ENCODE measurements at places on chromosomes 7 and 10.

DNA sequence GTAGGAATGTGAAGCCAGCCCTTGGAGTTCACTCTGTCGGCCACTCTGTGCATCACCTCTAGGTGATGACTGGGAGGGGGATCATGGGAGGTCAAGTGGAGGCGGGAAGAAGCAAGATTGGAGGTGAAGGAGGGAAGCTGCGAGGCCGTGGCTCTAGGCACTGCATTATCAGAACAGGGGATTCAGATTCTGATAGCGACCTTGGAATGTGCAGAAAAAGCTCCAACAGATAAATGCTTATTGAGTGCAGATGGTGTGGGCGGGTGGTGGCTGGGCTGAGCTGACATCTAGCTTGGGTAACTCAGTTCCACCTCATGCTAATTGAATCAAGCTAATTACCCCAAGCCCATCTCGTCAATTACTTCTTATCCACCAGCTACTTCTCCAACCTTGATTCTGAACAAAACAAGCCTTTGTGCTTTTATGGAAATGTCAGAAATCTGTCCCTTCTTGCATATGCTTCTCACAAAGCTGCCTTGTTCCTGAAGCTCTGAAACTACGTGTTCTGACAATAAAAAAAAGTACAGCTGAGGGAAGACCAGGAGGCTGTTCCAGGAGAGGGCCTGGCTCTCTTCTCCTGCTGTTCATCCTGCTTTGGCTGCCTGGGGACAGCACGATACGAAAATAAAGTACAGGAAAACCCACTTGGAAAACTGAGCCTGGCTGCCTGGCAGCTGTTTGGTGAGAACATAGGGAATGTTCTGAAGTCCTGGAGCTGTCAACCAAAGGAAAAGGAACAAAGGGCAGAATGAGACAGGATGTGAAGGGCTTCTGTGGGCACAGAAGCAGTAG, 27.5 kb downstream of the STRA8 start:
- DNase-seq, result no peak

DNA sequence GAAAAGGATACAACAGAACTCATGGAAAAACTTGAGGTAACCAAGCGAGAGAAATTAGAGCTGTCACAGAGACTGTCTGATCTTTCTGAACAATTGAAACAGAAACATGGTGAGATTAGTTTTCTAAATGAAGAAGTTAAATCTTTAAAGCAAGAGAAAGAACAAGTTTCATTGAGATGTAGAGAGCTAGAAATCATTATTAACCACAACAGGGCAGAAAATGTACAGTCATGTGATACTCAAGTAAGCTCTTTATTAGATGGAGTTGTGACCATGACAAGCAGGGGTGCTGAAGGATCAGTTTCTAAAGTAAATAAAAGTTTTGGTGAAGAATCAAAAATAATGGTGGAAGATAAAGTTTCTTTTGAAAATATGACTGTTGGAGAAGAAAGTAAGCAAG, 62.1 kb downstream of the AKAP9 start:
- no peak for DNase-seq

- no peak for DNase-seq
Measured at GRCh38 chr10:34104829-34105572, 710.1 kb downstream of the PARD3 start.

- DNase-seq, result no peak
Measured at GRCh38 chr10:21207852-21208646, 310.9 kb upstream of the NEBL start.

GRCh38 chr10:49784681-49785080, 22.6 kb upstream of the OGDHL start:
- no peak for DNase-seq

GRCh38 chr7:543501-544337, 24.1 kb upstream of the PDGFA start:
- DNase-seq, result no peak

GRCh38 chr7:76283254-76284159, 19.0 kb upstream of the HSPB1 start:
- no peak for DNase-seq

- no peak for DNase-seq
Measured at GRCh38 chr10:70515035-70515667, 36.6 kb downstream of the PALD1 start.

GRCh38 chr7:69335331-69335730, 262.9 kb upstream of the AUTS2 start:
- DNase-seq, result no peak

DNA sequence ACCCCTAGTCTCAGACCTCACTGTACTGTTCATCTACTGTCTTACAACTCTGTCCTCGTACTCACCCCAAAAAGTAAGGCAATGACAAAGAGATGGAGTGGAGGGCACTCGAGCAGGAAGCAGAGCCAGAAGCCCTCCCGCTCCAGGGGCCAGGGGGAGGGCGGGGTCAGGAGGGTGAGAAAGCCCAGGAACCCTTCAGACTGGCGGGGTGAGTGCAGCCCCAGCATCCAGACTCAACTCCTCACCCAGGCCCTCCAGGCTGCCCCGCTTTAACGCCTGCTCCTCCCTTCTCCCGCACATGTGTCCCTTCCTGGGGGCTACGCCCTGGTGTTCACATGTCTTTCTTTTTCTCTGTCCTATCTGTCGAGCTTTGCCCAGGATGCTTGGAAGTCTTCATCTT, 66.1 kb downstream of the CALML3 start:
- DNase-seq, result peak; percentile 14

- DNase-seq, result no peak
Measured at GRCh38 chr10:12639996-12640944, 290.9 kb downstream of the CAMK1D start.

- no peak for DNase-seq
Measured at GRCh38 chr10:62056698-62057097, 155.2 kb downstream of the ARID5B start.

DNA sequence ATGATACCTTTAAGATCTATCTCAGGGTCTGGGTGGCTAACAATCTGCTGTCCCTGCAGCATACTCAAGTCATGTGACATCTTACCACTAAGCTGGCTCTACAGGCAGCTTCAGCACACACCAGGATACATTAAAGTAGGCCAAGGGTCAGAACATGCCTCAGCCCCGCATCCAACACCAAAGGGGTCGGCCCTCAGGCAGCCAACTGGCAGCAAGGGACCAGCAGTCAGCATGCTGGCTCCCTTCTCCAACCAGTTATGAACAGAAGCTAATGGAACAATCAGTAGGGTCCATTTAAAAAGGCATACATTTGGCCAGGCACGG, 37.1 kb downstream of the FAM53B start:
- no peak for DNase-seq

DNA sequence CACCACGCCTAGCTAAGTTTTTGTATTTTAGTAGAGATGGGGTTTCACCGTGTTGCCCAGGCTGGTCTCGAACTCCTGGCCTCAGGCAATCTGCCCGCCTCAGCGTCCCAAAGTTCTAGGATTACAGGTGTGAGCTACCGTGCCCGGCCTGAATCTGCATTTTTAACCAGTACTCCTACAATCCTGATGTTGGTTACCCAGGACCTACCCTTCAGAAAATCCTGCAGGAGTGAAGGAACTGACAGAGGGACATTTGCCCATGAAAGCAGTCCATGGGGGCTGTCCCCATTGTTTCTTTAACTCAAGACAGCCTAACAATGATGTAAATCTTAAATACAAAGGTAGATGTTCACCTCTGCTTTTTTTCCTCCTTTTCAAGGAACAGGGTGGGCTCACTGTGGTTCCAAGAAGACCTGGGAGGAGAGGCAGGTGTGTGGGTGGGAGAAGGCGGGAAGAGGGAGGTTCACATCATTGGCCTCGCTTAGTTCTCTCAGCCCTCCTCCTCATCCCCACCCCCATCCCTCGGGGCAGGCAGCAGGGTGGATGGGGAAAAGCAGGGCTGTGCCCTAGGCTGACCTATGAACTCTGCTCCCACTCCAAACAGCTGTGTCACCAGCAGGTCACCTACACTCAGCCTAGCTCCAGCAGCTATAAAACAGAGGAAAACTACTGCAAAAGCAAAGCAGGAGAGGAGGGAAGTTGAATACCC, 13.5 kb downstream of the LRRC20 start:
- no peak for DNase-seq

DNA sequence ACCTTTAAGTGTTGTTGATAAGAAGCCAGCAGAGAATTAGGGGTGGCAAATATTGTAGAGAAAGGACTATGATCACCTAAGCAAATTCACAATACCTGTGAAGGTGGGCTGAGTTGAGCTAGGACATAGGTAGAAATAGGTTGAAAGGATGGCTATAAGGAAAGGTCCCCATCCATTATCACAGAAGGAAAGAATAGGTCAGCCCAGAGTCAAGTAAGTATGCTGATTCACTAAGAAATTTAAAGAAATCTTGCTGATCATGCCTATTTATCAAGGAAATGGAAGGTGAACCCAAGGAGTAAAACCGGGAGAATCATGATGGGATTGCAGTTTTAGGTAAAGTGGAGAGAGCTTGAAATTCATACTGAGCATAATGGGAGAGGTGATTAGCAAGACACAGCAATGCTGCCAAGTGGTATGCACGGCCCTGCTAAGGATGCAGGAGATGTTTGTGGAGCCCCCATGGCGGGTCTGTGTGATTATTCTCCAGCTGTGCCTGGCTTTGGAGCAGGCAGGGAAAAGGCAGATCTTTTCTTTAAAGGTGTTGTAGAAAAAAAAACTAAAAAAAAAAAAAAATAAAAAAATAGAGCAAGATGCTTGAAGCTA, 399.4 kb downstream of the PLXDC2 start:
- DNase-seq, result no peak

DNA sequence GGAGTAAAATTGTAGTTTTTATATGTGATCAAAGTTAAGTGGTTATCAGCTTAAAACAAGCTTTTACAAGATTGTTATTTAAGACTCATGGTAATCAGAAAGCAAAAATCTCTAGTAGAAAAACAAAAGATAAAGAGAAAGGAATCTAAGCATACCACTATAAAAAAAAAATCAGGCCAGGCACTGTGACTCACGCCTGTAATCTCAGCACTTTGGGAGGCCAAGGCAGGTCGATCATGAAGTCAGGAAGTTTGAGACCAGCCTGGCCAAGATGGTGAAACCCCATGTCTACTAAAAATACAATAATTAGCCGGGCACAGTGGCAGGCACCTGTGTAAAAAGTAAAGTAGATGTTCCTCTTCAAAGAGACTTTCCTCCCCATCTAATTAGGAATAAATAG, 265.9 kb upstream of the NRP1 start:
- DNase-seq, result no peak

DNA sequence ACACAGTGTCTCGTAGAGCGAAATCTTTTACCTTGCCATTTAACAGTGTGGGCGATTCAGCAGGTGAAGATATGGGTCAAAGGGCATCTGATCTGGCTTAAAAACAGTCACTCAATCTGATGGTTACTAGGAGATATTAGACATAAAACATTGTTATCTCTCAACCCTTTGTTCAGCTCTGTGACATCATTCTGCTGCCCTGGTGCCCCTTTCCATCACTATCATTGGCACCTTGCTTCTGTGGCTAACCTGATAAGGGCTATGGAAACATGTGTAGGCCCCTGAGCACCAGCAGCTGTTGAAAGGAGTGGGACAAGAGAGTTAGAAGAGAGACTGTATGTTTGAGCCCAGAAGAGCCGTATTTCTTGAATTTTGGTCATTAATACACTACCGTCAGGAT, 650.3 kb downstream of the PHTF2 start:
- no peak for DNase-seq

DNA sequence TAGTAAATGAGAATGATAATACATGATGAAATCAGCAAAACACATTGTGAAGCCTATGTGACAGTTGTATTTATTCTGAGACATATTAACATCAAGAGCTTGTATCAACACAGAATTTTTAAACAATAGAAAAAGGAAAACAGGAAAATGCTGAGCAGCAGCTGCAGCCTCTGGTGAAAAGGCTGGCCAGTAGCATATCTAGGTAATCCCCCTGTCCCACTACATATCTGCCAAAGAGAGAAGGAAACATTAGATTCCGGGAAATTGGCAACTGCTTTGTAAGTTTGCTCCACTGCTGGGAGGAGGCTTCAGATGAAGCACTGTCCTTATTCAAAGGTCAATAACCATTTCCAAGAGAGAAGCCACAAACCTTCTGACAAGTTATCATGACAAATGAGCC, 89.4 kb downstream of the RALA start:
- no peak for DNase-seq

DNA sequence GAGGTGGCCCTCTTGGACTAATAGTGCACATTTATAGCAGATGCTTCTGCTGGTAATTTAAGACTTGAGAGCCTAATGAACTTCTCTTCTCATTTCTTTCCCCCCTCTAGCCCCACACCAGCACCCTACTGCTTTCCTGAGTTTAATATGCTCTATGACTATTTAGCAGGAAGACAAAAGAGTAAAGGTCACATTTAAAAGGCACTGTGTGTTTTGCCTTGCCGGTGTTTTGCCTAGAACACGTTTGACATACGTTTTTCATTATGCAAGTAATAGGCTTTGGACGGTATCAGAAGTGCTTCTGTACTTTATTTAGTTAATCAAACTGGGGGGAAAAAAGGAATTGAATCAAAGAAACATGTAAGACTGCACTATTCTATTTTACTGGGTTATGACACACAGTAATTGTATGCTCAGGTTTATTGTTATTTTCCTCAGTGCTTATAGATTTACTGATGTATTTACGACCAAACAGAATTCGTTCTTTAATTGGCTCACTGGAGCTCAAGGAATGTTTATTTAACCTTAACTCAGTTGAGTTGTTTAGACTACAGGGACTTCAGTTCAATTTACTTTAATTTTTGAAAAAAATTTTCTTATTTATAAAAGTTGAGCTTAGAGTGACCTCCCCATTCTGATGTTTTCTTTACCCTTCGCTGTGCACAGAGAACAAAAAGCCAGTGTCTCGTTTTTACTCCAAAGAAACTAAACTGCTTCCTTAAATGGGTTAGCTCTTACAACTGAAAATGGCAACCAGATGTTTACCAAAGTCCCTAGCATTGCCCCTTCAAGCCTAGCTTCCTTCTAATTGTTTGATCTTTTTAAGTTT, 35.4 kb downstream of the CPED1 start:
- no peak for DNase-seq

- no peak for DNase-seq
Measured at GRCh38 chr10:19546224-19546623, 270.0 kb upstream of the PLXDC2 start.

DNA sequence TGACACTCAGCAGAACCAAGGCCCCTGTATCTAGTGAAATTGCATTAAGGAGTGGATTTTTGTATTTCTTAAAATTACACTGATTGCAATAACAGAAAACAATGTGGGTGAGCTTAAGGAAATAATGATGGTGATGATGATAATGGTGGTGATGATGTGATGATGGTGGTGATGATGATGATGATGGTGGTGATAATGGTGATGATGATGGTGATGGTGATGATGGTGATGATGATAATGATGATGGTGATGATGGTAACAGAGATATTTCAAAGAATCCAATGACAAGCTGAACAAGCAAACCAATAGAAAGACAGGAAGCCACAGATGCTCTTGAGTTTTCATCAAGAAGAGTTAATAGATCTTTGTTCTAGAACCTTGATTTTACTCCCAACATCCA, 630.7 kb upstream of the AUTS2 start:
- no peak for DNase-seq

- DNase-seq, result no peak
Measured at GRCh38 chr10:97888641-97889262, 39.1 kb downstream of the GOLGA7B start.

- DNase-seq, result no peak
Measured at GRCh38 chr10:119447823-119448546, 94.5 kb downstream of the RGS10 start.
